ENCODE measurements at places on chromosomes 12 and 14. TPM values are rescaled to one million over a fixed set of nuclear protein-coding genes. Genes with fewer than 3 reads are reported as not detected.

Gene DEGS2
- not detected for total RNA-seq

Gene APOF
- not detected for total RNA-seq

Gene CYP46A1
- total RNA-seq: 4.2 TPM

Gene KRT4
- not detected for total RNA-seq

Gene WIF1
- not detected for total RNA-seq

Gene STYK1
- not detected for total RNA-seq
